ENCODE measurements at places on chromosomes 1 and 21.

GRCh38 chr1:219566951-219567947 lies 45.7 kb downstream of the ZC3H11B start:
- DNase-seq: peak; percentile 69

GRCh38 chr1:2956576-2956975 lies 64.7 kb upstream of the ACTRT2 start:
- no peak for DNase-seq

DNA sequence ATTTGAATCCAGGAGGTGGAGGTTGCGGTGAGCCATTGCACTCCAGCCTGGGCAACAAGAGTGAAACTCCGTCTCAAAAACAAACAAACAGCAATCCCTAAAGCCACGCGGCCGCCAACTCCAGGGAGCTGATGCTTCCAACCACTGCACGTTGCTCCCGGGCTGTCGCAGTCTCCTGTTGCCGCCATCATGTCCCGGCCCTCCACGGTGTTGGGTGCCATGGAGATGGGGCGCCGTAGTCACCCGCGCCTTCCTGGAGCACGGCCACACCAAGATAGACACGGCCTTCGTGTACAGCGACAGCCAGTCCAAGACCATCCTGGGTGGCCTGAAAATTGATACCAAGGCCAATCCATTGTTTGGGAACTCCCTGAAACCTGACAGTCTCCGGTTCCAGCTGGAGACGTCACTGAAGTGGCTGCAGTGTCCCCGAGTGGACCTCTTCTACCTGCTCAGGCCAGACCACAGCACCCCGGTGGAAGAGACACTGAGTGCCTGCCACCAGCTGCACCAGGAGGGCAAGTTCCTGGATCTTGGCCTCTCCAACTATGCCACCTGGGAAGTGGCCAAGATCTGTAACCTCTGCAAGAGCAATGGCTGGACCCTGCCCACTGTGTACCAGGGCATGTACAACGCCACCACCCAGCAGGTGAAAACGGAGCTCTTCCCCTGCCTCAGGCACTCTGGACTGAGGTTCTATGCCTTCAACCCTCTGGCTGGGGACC lies 32.6 kb downstream of the SLC16A1 start:
- no peak for DNase-seq

GRCh38 chr1:159532922-159533321 lies 2.9 kb downstream of the OR10J5 start:
- DNase-seq: no peak

DNA sequence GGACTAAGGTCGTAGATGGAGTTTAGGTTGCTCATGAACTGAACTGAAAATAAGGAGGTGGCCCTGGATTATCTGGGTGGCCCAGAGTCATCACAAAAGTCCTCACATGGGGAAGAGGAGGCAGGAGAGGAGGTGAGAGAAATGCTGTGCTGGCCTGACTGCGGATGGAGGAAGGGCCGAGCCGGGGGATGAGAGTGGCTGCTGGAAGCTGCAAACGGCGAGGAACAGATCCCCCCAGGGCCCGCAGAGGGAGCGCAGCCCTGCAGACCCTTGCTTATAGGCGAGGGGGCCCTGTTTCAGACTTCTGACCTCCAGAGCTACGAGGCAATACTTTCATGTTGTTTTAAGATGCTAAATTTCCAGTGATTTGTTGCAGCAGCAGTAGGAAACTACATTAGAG lies 102.7 kb upstream of the C1orf174 start:
- DNase-seq: no peak

DNA sequence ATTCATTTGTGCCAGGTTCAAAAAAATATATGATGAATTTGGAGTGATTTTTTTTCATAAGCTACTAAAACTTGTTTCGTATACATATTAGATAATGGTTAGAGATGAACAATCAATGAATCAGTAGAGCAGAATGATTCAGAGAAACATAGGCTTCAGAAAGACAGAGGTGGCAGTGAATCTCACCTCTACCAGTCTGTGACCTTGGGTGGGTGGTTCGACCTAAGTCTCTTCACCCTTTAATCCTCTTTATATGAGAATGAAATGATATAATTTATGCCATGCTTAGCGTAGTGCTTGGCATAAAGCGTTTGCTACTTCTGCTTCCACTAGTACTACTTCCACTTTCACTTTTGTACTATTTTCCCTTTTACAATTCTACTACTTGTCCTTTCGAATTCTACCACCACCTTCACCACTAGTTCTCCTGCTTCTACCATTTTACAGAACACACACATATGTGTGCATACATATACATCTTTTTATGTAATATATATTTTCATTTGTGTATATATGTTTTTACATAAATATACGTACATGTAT lies 45.1 kb downstream of the FYB2 start:
- no peak for DNase-seq

GRCh38 chr21:14684071-14684470 lies 138.0 kb upstream of the SAMSN1 start:
- DNase-seq: no peak

GRCh38 chr1:30877205-30877912 lies 31.2 kb downstream of the SDC3 start:
- DNase-seq: no peak

- peak; percentile 2 for DNase-seq
Measured at GRCh38 chr21:23694390-23694789, 1912.9 kb downstream of the MRPL39 start.

DNA sequence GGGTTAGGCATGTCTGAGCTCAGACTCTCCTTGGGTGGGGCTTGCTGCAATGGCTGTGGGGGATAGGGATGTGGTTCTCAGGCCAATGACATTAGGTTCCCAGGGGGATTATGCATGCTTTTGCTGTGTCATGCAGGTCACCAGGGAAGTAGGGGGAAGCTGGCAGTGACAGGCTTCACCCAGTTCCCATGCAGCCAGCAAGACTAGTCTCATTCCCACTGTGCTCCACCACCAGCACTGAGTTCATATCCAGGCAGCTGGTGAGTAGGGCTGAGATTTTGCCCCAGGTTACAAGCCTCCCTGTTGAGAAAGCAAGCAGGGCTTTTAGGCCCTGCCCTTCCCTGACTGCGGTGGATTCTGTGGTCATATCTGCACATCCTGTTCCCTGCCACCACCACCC lies 32.1 kb upstream of the PLA2G5 start:
- DNase-seq: no peak

DNA sequence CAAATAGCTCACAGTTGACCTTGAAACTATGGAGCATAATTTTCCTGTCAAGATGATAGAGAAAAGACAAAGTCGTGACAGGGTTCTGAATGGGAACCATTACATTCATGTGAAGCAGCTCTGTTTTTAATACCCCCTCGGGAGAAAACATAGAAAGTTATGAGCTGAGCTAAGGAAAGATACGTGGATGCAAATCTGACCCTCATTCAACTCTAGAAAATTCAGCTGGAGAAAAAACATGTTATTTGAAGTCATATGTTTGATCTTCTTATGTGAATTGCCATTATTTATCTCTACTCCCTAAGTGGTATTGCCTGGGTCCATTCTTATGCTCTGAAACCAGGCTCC lies 48.0 kb upstream of the LRRC52 start:
- DNase-seq: no peak

DNA sequence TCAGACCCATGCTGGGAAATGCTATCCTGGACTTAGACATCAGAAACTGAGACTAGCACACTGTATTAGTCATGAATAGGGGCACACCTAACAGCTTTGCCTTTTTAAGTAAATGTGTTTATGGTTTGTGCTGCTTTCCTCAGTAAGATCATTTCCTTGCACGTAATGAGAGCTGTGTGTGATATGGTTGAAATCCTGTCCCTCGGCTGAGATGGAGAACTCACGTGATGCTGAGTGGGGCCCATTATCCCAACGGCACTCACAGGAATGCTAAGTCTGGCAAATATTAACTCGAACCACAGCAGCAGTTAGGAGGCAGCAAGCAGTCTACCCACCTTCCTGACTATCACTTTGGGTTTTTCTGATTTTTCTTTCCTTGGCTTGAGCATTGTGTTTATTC lies 38.2 kb downstream of the BCL9 start:
- DNase-seq: no peak

DNA sequence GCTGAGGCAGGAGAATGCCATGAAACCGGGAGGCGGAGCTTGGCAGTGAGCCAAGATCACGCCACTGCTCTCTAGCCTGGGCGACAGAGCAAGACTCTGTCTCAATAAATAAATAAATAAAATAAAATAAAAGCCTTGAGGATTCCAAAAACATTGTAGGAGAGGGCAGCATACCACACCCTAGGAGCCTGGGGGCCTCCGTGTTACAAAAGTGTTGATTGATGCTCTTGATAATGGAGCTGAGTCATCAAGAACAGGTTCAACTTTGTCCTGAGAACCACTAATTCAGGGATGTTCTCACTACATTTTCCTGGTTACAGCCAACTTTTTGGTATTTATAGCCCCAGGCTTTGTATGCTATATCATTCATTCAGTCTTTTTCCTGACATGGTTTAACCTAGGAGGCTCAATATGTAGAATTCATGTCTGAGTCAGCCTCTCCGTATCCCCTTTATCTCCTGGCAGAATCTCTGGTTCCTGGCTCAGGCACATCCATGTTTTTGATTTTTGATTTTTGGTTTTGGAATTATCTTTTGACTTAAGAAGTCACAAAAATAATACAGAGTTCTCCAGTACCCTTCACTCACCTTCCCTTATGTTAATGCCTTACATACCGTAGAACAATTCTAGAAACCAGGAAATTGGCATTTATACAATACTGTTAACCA lies 69.4 kb downstream of the LRRC8D start:
- no peak for DNase-seq

DNA sequence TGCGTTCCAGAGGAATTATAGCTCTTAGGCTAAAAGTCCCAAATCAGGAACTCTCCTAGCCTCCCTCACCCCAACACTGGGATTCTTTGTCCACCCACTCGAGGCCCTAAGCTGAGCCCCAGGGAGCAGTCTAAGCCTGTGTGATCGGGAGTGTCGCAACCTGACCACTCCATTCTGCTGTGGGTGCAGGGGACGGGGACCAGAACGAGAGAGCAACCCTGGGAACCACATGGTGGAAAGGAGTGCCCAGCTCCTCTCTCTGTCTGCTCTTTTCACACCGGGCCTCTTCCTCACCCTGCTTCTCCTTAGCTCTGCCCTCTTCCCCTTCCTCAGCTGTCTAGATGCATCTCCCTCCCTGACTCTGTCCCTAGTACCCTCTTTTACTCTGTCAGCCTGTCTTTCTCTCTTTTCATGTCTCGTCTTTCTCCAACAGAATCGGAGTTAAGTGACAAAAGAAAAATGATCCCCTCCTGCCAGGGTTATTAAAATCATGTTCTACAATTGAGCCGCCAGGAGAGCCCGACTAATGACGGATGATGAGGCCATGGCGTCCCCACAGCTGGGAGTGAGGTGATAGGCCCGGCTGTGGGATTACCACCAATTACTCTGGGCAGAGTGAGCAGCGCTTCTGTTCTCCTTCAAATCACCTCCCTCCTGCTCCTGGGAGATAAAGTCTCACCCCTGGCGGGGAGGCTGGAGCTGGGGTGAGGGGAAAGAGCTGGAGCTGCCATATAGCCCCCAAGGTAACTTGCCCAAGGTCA lies 34.5 kb upstream of the CSF3R start:
- DNase-seq: no peak

DNA sequence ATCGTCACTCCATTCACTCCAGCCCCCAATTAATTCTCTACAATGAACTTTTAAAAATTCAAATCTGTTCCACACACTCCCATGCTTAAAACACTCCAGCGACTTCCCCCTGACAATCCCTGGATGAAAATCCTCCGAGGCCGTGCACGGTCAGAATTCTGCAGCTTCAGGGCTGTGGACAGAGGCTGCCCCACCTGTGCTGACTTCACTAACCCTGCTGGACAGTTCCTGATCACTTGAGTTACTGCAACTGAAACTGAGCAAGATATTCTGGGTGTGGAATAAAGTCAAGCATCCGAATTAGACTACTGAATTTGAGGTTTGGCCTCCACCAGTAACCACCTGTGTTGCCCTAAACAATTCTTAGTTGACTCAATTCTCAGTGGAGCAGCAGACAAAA lies 1.0 kb upstream of the JAK1 start:
- DNase-seq: no peak

DNA sequence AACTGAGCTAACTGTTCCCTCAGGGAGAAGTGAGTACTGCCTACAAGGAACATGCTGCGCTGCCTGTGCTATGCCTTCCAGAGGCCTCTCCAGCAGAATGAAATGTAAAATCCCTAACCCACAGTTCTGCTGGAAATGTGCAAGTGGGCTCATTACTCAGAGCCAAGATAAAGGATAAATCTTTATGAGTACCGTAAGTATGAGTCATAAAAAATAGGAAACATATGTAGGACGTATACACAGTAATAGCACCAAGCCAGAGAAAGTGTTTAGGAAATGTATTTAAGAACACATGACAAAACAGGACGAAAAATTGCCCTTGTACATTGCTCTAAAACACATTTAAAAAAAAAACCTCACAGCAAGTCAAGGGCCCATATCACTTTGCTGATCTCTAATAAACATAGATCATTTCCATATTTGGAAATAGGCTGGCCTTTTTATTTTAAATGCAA lies 104.6 kb downstream of the TGFBR3 start:
- DNase-seq: no peak

DNA sequence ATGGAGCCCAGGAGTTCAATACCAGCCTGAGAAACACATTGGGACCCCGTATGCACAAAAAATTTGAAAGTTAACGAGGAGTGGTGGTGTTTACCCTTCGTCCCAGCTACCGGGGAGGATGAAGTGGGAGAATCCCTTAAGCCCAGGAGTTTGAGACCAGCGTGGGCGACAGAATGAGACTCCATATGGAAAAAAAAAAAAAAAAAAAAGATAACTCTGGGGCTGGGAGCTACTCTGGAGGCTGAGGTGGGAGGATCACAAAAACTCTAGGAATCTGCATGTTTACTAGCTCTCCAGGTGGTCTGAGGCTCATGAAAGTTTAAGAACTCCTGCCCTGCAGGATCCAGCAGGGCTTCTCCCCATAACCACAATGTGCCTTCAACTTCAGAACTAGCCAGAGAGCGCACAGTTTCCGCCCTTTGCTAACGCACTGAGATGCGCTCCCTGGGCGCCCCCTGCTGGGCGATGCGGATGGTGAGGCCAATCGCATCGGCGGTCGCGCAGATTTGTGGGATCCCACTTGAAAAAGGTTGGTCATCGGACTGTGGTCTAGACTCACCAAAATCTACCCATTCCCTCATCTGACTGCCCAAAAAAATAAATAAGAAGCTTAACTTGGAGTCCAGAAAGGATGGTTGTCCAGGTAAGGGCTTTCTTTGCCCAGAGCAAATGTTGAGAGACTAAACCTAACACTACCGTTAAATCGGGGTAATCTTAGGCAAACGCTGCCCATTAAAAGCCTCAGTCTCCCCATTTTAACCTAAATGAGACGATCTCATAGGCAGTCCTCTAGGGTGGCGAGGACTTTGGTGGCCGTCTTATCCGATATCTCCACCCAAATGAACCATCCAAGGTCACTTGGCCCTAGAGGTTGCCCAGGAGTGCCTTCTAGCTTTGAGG lies 8.8 kb downstream of the ZNF683 start:
- DNase-seq: peak; percentile 44
